NCI-H1048 (cell line): ENCODE measurements at places on chromosomes 16 and 17.
A peak's percentile ranks its signal among the peaks of the same experiment; 100 is the strongest.

DNA sequence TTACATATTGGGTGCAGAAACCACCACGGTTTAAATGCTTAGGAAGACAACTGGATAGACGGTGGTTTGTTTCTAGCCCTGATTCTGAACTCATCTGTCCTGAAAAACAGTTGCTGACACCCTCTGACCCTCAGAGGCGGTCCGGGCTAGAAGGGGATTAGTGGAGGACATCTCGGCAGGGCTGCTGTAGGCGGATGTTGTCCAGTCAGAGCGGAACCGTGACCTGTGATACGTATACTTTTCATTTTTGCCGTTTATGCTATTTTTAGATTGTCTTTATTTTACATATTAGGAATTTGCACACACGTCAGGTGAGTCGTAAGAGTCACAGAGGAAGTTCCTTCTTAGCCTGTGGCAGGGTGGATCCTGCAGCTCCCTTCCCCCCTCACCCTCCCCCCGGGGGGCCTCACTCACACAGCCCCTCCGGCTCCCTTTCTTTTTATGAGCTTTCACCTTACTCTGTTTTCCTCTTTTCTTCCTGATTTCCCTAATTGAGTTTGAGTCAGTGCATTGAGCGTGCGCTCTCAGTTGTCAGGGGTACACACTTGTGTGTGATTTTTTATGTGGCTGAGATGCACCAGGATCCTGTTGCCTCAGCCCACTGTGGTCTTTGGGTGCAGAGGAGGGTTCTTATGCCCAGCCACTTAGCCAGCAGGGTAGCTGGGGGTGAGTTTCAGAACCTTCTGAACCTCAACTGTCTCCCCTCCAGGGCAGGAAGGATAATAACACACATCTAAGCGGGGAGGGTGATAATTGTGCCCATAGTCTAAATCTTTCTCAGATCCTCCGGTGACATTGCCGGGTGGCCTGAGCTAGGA, 211.1 kb upstream of the CHMP6 start:
- DNase-seq = no peak

DNA sequence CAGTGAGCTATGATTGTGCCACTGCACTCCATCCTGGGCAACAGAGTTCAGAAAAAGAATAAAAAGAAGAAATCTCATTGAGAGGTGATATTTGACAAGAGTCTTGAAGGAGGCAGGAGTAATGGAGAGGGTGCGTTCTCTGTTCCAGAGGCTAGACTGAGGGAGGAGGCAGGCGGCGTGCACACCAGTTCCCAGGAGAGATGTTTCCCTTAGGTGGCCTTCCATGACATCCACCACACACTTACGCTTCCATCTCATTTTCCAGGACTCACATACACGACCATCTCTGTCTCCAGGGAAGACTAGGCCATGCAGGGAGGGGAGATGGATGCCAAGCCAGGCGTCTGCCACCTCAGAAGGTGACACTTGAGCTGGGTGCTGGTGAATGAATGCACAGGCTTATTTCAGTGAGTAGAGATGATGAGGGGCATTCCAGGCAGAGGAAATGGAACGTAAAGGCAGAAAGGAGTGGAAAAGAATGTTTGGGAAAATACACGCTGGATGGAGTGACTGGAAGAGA, 25.3 kb upstream of the N4BP1 start:
- no peak for DNase-seq

DNA sequence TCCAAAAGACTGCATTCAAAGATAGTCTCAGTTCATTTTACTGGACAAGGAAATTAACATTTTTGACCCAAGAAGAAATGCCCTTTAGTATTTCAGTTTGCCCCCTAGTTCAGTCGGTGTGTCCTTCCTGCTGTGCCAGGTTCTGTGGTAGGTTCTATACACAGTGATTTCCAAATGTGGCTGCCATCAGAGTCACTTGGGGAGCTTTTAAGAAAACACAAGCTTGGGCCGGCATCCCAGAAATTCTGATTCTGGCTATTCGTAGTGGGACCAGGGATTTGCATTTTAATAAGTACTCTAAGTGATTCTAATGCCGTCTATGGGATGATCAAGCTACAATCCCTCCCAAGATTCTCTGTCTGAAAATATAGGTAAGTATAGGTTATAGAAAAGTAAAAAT, 10.2 kb downstream of the RSPRY1 start:
- no peak for DNase-seq

DNA sequence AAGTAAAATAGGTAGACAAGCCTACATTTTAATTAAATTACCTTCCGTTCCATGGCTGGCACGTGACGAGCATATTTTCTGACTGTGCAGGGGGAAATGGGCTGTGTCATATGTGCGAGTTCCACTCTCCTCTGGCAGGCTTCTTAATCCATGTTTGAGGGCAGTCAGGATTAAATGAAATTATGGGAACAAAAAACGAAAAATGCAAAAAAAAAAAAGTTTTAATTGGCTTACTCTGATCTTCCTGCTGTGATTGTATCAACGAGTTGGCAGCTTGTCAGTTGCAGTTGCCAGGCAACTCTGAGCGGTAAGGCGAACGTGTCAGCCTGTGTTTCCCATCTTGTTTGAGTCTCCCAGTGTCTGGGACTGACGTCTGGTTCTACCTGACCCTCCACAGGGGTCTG, 302.9 kb upstream of the XYLT1 start:
- no peak for DNase-seq

DNA sequence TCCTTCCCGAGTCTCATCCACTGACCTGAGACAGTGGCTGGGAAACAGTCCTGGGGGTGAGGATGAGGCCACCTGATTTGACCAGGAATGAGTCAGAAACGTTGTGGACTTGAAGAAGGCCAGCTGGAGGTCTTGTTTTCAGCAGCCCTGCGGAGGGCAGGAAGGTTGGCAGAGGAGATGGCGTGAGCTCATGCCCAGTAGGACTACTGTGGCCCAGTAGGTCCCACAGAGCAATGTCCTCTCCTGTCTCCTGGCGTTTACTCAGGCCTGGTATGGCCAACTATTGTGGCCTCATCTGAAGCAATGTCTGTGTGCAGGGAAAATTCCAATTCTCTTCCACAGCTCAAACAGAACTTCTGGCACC, 84.1 kb upstream of the DNAJA2 start:
- no peak for DNase-seq

DNA sequence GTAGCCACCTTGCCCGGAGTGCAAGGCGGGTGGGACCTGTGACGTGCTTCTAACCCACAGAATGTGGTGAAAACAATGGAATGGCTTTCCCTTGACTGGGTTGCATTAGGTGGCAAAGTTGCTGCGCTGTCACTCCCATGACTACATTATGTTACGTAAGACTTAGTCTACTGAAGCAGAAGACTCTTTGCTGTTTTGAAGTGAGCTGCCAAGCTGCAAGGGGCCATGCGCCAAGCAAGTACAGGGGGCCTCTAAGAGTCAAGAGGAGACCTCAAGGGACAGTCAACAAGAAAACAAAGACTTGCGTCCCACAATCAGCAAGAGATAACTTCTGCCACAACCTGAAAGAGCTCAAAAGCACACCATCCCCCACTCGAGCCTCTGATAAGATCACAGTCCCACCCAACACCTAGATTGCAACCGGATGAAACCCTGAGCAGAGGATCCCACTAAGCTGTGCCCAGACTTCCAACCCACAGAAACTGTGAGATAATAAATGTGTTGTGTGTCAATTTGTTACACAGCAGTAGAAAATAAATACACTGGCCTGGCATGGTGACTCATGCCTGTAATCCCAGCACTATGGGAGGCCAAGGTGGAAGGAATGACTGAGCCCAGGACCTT, 16.5 kb downstream of the ANKRD11 start:
- no peak for DNase-seq

DNA sequence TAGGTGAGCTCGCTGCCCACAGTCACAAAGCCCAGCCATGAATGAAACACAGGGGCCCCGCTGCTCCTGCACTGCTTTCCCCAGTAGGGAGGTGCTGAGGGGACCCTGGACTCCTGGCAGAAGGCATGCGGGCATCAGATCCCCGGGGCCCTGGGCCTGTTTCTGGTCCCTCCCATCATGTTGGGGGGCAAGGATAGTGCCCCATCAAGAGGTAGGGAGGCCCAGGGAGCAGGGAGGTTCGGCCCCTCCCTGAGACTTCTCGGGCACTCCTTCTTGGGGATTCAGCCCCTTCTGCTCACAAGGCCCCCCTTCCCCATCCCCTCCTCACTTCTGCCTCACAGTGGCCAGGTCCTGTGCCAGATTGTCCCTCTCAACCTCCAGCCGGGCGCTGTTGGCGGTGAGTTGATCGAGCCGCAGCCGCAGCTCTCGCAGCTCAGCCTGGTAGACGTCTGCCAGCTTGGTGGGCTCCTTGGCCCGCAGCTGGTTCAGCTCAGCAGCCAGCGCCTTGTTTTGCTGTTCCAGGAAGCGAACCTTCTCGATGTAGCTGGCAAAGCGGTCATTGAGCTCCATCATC, 515 bp downstream of the GFAP start:
- DNase-seq = no peak

- no peak for DNase-seq
Observed at GRCh38 chr17:50290933-50291332, 16.7 kb downstream of the TMEM92 start.

DNA sequence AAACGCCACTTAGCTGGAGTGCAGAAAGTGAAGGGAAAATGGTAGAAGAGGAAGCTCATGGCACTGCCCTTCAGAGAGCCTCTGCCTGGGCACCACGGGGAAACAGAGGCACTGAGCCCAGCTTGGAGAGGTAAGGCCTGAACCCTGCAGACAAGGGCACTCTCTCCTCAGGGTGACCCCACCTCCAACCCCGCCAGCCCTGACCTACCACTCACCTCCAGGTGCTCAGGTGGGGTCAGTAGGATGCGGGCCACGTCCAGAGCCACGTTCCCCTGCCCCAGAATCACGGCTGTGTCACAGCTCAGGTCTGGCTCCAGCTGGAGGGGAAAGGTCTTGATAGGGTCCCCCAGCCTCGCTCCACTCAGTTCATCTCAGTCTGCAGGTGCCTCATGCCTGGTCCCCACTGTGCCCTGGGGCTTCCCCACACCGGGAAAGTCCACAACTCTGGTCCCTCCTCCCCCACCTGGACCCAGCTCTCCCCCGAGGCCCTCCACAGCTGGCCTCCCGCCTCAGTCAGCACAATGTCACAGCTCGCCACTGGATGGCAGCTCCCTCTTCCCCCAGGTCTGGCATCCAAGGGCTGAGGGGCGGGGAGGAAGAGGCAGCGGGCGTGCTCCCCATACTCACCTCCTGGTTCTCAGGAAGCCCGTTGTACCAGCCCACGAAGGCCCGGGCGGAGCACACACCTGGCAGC, 6.0 kb upstream of the GRIN2C start:
- DNase-seq = no peak

- no peak for DNase-seq
Observed at GRCh38 chr17:29158488-29159275, 21.5 kb downstream of the MYO18A start.

- DNase-seq = no peak
Observed at GRCh38 chr16:4917117-4917516, 19.8 kb downstream of the PPL start.

DNA sequence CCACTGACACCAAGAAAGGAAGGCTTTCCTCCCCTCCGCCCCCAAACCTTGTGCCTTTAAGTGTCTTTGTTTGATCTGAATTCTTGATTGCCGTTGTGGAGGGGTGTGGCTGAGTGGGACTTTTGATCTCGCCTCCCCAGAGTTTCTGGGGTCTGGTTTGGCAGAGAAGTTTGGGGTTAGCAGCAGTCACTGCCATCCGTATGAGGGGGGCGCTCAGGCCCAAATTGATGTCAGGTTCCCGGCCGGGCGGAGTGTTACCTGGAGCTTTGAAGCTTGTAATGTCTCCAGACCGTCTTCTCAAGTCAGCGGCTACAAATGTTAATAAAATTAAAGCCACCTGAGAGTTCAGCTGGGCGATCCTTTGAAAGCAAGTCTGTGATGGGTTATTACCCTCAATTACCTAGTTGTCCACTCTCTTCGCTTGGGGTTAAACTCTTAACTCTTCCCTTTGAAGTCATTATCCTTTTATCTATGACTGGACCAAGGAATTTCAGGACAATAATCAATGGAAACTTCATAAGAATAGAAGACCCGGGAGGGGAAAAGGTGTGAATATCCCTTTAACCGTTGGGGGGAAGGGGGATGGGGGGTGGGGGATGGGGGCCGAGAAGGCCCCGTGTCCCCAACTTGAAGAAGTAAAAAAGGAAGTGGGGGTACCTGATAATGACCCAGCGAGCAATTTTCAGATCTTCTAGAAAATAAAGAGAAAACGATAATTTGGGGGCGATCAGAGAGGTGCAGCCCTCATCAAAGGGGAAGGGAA, 31.8 kb upstream of the AXIN2 start:
- no peak for DNase-seq

GRCh38 chr17:38886643-38887010, 16.8 kb downstream of the LASP1 start:
- DNase-seq = no peak

DNA sequence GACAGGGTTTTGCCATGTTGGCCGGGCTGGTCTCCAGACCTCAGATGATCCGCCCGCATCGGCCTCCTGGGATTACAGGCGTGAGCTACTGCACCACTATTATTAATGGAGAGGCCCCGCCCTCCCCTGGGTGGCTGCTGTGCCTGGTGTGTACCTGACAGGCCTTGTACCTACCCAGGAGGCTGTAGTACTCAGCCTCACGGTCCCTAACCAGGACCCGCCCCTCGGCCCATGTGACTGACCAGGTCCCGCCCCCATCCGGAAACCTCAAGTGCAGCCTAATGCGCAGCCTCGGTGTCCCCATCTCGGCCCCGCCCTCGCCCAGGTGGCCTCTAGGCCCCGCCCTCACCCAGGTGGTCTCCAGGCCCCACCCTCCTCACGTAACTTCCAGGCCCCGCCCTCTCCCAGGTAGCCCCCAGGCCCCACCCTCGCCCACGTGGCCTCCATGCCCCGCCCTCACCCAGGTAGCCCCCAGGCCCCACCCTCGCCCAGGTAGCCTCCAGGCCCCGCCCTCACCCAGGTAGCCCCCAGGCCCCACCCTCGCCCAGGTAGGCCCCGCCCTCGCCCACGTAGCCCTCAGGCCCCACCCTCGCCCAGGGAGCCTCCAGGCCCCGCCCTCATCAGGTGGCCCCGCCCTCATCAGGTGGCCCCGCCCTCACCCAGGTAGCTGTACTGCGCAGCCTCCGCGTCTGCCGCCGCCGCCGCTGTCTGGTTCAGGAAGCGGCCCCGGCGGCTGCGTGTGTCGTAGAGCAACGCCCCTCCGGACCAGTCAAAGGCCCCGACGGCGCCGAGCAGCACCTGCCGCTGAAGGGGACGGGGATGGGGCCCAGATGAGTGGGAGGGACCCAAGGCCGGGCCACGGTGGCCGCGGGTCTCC, 31.0 kb downstream of the HASPIN start:
- peak; percentile 95 for DNase-seq

DNA sequence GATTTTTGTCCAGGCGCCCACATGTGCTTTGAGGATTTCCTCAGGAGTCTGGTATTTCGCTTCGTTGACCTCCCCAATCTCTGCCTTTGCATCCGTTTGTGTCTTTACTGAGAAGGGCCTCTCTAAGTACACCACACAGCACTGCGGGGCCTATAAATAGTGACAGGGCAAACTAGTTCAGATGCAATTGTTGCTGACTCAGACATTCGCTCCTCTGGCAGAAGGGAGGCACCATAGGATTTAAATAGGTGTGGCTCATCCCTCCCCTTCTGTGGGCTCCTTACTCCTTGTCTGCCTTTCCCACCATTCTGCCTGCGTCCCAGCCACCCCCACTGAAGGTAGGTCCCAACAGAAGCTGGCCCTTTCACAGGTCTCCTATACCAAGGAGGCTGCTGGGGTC, 192.3 kb downstream of the SHISA9 start:
- no peak for DNase-seq
